Effector CD8-positive, alpha-beta T cell (primary cell): ENCODE measurements at places on chromosomes 16 and 17.
A peak's percentile ranks its signal among the peaks of the same experiment; 100 is the strongest.

DNA sequence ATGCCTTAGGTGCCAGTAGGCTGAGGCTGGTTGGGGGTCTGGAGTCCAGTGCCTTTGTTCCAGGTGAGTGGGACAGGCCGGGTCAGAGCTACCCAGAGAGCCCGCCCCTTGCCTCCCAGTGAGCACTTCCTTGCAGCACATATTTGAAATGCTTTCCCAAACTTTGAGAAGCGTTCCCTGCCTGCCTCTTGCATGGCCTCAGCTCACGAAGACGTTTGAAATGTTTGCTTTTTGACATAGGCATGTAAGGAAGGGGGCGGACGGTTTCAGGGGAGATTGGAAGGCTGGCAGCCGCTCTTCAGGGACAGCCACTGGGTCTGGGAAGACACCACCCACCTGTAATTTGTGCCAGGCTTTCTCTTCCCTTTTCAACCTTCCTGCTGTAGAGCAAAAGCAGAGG is 5.1 kb upstream of the FOXL1 start:
- DNase-seq = no peak

DNA sequence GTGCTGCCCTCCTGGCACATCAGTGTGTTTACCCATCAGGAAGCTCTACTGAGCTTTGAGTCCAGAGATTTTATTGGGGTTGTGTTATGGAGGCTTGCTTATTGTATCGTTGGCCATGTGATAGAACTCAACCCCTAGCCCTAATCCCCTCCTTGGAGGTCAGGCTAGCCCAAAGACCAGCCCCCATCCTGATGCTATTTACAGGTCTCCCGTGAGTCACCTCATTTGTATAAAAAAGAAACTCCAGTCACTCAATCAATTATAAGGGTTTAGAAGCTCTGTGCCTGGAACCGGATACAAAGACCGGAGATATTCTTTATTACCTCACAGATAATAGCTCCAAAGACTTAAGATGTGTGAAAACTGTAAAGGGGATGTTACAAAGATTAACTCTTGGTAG is 405.9 kb downstream of the CNTNAP4 start:
- DNase-seq = no peak

DNA sequence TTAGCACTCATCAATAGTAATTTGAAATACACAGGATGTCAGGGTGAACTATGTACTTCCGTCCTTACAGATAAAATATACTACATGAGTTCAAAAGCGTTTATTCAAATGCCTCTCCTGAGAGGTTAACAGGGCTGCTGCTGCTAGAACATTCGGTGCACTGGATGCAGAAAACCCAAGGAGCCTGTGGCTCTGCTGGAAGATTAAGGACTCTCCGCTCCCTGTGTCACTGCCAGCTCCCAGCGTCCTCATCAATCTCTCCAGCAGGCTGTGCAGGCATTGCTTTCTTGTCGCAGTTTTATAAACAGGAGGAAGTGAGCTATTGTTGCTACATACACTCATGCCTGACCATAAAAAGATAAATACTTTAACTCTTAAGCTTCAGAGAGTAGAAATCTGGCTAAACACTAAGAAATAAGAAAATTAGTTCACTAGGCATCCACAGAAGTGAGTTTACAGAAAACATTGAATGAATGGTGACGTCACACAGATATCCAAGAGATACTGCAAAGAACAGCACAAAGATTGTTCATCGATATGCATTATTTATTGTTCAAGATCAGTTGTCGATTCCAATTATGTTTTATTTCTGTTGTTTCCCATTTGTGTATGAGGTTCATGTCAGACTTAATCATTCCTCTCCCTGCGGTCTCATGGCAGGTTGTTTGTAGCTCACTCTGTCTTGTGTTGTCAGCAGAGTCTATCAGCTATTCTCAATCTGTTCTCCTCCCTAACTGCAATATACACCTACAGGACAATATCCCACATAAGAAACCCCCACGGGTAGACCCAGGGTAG is 127.9 kb upstream of the MON1B start:
- DNase-seq = no peak

DNA sequence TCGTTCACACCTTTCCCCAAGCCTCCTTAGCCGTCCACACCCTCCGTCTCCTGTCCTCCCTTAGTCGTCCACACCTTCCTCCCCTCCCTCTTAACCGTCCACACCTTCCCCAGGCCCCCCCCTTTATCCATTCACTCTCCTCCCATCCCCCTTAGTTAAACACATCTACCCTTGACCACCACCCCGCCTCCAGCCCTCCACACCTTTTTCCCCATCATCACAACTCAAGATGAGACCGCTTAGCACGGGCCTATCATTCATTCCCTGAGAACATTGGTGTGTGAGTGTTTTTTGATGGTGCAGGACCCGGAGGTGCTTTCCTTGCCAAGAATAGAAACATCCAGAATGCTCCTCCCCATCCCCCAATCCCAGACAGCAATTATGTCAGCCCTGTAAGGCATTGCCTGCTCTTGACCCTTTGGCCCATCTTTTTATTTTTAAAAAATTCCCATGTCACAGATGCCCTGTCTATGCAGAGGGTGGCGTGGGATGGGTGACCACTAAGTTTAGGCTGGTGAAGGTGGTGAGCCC is 1.4 kb downstream of the TENT4B start:
- DNase-seq = no peak

- no peak for DNase-seq
These were observed 41.5 kb upstream of the YPEL2 start for GRCh38 chr17:59289981-59290301.

DNA sequence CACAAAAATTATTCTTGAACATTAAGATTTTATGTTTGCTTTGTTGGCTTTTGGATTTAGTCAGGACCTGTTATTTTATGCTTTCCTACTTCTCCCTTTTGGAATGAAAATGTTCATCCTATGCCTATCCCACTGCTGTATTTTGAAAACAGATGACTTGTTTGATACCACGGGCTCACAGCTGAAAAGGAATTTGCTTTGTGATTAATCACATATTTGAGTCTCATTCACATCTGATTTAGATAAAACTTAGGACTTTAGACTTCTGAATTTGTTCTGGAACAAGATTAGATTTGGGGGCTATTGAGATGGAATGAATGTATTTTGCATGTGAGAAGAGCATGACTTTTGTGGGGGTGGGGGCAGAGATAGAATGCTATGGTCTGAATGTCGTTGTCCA is 1012.6 kb downstream of the CDH11 start:
- DNase-seq = no peak

GRCh38 chr17:75897160-75898019 is 639 bp upstream of the TRIM65 start:
- DNase-seq = no peak

GRCh38 chr17:50414808-50415207 is 11.2 kb upstream of the ACSF2 start:
- DNase-seq = no peak

- DNase-seq = no peak
These were observed 53.5 kb downstream of the PARN start for GRCh38 chr16:14576532-14576931.

GRCh38 chr17:45951941-45952340 is 47.1 kb upstream of the STH start:
- no peak for DNase-seq

DNA sequence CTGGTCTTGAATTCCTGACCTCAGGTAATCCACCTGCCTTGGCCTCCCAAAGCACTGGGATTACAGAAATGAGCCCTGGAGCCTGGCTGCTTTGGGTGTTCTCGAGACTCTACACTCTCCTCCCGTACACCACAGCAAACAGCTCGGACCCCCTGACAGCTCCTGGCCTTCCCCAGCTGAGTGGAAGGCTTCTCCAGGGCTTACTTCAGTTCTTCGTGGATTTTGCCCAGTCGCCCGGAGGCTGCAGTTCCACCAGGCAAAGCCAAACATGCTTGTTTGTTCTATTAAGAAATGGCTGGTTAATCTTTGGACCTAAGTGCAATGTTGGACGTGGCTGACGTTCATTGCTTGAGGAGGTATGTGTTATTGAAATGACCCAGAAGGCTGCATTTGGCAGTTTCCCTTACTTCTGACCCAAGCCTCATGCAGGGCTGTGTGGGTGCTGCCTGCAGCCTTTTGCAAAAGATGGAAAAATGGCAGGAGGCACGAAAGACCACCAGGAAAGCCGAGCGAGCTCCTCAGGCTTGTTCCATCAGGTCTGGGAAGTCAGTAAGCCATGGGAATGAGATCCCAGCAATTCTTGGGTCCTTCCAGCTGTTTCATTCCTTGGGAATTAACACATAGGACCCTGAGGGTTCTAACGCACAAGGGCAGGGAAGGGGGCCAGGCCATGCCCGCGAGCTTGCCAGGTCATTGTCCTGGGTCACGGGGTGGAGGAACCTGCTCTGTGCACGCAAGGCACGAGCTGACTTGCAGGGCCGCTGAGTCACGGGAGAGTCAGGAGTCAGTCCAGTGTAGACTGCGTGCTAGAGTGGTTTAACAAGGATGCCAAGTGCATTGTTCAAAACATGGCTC is 23.9 kb upstream of the KLHDC4 start:
- no peak for DNase-seq

DNA sequence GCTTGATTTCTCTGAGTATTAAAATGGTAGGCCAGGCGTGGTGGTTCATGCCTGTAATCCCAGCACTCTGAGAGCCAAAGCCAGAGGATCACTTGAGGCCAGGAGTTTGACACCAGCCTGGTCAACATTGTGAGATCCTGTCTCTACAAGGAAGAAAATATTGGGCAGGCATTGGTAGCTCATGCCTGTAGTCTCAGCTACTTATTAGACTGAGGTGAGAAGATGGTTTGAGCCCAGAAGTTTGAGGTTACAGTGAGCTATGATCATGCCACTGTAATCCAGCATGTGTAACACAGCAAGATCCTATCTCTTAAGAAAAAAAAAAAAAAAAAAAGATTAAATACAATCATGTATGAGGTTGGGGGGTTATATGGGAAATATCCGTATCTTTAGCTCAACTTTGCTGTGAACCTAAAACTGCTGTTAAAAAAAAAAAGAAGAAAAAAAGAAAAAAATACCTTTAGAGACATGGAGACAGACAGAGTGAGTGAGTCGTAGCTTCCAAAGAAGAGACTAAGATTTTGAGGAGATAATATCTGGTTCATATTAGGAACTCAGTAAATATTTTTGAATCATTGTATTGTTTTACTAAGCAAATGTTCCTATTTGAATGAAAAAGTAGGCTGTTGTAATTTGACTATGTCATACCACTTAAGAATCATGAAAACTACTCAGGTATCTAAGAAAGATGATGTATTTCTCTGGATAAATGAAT is 325.7 kb upstream of the TBX2 start:
- no peak for DNase-seq

- no peak for DNase-seq
These were observed 12.4 kb downstream of the IRF8 start for GRCh38 chr16:85911251-85911930.

DNA sequence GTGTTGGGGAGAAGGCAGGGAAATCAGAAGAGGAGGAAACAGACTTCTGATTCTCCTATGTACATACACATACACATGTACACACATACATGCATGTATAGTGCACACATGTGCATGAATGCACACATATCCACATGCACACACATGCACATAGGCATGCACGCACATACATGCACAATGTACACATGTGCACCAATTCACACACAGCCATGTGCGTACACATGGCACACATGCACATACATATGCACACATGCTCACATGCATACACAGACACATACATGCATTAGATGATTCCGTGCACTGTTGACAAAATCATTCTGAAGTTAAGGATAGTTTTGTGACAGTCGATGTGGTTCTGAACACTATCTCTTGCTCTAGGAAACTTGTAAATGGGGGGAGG is 214.0 kb upstream of the CDH13 start:
- DNase-seq = no peak

DNA sequence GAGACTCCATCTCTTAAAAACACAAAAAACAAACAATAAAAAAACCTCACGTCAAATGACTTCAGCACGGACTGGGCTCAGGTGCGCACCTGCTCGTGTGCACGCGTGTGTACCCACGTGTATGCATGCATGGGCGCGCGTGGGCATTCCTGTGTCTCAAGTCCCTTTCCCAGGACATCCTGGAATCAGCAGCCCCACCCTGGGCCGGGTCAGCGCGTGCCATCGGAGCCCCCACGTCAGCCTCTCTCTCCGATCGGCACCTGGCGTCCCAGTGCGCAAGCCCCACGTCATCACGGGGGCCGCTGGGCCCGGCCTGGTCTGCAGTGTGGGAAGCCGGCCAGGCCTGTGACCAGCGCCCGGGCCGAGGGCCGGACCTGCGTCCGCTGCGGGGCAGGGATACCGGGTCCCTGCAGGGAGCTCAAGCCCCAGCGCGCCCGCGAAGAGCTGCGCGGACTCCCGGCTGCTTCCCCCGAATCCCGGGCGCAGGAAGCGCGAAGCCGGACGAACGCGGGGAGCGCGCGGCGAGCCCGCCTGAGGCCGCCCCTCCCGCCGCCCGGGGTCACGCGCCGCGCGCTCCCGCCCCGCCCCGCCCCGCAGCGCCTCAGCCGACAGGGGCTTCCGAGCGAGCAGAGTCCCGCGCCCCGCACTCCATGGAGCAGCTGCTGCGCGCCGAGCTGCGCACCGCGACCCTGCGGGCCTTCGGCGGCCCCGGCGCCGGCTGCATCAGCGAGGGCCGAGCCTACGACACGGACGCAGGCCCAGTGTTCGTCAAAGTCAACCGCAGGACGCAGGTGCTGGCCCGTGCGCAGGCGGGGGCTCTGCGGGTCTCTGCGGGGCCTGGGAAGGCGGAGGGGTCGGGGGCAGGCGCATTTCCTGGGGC is at the start of gene FN3K:
FN3K (plus strand) TSS at position 629 of the 880 bp plus-strand sequence; CDS start at position 651, 22 bp downstream.
- DNase-seq = peak; percentile 30

DNA sequence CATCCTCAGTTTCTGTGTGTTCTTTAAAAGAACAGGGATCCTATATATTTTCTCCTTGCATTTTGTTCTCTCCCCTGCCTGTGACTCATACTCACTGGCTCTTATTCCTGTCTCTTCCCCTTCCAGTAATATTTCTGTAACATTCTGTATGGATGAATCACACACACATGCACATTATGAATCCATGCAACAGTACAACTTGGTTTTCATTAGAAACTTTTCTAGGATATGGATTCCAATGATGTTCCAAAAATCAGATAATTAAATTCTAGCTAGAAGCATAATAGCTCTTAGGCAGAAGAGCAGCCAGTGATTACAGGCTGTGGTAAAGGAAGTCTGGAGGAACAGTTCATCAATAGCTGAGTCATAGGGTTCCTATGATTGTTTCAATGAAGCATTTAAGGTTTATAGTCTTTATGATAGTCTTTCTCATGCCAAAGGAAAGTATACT is 119.6 kb upstream of the PMFBP1 start:
- DNase-seq = no peak

DNA sequence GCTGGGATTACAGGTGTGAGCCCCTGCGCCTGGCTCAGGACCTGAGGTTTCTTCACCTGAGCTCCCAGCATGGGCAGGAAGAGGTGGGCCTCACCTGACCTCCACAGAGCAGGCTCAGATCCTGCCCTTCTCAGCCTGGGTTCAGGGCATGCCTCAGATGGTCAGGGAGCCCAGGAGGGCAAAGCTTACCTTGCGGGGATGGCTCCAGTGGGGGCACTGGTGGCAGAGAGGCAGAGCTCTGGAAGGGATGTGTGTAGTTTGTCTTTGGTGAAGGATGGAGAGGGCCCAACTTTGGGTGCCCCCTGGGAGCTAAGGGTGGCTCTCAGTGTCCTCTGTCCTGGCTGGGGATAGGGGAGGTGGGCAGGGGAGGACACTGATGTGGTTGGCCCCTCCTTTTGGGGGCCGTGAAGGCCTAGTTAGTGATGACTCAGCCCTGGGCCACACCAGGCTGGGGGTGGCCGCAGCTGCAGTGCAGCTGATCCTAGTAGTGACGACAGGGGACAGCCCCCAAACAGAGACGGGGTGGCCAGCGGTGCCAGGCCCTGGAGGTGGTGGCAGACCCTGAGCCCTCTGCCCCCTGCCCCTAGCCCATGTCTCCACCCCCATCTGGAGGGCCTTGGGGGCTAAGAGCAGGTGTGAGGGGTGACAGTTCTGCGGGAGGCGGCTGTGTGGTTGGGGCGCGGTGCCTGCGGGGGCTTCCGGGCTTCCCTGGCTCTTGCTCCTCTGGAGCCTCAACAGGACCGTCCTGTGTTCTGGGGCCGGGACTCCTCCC is 5.8 kb downstream of the NHERF2 start:
- no peak for DNase-seq
